Inflammatory macrophage treated with lipopolysaccharide for 4 hours (primary cell): ENCODE measurements at places on chromosomes 13 and 19.

- DNase-seq = peak; percentile 41
Measured at GRCh38 chr13:110092831-110093247, 214.1 kb downstream of the COL4A1 start.

DNA sequence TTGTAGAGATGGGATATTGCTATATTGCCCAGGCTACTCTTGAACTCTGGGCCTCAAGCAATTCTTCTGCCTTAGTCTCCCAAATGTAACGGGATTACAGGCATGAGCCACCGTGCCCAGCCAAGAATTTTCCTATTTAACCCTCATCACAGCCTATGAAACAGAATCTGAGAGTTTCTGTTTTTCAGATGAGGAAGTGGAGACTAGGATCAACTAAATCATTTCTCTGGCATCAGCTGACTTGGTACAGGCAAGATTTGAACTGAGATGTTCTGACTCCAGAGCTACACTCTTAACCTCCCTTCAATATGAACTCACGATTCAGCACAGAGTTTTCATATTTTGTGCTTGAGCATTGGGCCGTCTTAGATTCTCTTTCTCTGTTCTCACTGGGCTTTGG is 8.1 kb downstream of the ZNF460 start:
- peak; percentile 27 for DNase-seq

DNA sequence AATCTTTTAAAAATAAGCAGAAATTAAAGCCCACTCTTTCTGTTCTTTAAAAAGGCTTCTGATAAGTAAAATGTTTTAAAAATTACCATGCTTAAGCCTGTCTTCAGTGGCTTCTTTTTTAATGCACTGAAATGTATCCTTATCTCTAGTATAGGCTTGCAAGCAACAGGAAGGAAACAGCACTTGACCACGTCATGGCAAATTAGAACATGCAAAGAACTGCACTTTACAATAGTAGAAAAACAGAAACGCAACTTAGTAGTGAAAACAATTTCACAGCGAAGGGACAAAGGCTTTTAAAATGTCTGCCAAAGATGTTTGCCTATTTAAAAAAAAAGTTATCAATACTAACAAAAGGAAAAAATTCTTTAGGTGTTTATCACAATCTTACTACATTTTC is 36.3 kb downstream of the ELF1 start:
- DNase-seq = peak; percentile 93

DNA sequence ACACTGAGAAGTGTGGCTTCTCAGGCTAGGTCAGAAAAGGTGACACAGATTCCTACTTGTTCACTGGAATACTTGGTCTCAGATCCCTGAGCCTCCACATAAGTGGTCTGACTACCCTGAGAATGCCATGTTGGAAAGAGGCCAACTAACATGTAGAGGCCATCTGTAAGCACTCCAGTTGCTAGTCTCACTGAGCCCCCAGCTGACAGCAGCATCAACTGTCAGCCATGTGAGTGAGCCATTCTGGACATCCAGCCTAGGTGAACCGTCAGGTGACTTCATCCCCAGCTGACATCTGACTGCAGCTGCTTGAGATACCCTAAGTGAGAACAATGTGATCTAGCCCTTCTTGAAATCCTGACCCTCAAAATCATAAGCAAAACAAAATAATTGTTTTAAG is 18.1 kb upstream of the ARL11 start:
- no peak for DNase-seq

DNA sequence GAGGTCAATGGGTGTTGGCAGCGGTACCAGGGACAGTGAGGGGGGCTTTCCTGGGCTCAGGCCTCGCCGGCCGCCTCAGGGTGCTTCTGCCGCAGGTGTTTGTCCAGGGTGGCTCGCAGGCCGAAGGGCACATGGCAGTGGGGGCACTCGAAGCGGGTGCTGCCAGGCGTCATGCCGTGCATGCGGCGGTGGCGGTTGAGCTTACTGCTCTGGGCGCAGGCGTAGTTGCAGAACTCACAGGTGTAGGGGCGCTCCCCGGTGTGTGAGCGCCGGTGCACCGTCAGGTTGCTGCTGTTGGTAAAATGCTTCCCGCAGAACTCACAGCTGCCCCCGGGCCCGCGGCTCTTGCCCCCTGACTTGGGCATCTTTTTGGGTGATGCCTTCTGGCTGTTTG is 4.7 kb downstream of the ZNF296 start:
- DNase-seq = no peak

DNA sequence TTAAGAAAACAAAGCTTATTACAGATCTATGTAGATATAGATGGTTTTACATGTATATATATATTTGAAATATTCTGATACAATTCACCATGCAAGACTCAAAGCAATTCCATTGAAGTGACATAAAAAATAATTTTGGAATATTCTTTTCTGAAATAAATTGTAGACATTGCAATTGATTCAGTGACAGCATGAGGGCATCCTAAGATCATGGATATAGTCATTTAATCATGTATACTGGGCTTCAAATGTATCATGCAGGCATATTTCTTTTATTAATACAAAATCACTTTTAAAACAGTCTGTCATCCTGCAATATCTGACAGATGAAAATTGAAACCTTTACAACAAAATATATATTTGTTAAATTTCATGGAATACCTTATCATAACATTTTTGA is 286.7 kb upstream of the SLITRK6 start:
- DNase-seq = no peak

- DNase-seq = no peak
Measured at GRCh38 chr13:92444244-92444643, 782.4 kb upstream of the GPC6 start.
